Caudate nucleus (tissue), 63 donors: ENCODE measurements at places on chromosomes 6 and 20.

DNA sequence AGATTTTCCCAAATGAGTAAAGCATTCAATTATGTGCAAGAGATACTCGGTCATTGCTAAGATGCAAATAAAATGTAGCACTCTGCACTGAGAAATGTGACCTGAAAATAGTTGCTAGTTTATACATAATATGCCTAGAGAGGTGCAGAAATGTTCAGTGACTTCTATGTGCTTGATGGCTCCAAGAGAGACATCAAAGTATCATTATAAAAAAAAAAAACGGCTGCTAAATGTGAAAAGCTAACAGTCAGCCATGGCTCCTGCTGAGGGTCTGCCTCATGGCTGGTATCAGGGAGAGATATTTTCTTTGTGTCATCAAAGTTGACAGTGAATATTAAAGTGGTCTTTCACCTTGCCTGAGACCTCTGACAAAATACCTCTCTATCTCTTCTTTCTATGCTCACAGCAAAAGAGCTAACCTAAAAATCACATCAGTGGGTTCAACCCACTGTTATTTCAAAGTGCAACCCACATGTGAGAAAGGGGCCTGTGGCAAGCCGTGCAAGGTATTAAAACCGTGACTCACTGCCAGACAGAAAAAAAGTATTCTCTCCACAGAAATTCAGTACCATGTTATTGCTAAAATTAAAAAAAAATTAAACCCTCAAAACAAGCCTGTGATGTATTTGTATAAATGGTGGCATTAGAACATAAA lies 259.0 kb downstream of the HIVEP2 start:
- no peak for DNase-seq

GRCh38 chr6:25351485-25351884 lies 72.3 kb downstream of the CARMIL1 start:
- DNase-seq, result no peak

DNA sequence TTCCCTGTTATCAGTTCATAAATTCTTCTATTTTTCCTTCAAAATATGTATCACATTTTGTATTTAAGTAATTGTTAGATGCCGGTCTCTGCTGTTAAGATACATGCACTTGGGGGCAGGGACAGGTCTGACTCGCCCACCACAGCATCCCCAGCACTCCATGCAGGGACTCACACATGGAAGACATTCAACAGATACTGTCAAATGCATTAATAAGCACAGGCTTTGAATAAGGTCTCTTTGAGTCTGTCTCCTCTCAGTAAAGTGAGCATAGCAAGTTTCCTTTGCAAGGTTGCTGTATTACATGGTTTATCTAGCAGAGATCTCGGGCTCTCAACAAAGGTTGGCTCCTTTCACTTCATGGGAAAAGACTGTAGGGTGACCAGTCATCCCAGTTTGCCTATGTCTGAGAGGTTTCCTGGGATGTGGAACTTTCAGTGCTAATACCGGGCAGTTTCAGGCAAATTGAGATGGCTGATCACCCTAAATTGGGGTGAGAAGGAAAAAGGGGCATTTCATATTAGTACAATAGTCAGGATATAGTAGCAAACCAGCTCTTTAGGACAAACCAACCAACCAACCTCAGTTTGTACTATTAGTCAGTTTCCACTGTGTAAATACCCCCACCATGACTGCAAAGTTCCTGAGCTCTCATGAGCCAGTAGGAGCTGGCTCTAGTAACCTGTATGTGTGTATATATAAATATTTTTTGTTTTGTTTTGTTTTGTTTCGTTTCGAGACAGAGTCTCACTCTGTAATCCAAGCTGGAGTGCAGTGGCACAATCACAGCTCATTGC lies 15.0 kb downstream of the JPH2 start:
- DNase-seq, result no peak

DNA sequence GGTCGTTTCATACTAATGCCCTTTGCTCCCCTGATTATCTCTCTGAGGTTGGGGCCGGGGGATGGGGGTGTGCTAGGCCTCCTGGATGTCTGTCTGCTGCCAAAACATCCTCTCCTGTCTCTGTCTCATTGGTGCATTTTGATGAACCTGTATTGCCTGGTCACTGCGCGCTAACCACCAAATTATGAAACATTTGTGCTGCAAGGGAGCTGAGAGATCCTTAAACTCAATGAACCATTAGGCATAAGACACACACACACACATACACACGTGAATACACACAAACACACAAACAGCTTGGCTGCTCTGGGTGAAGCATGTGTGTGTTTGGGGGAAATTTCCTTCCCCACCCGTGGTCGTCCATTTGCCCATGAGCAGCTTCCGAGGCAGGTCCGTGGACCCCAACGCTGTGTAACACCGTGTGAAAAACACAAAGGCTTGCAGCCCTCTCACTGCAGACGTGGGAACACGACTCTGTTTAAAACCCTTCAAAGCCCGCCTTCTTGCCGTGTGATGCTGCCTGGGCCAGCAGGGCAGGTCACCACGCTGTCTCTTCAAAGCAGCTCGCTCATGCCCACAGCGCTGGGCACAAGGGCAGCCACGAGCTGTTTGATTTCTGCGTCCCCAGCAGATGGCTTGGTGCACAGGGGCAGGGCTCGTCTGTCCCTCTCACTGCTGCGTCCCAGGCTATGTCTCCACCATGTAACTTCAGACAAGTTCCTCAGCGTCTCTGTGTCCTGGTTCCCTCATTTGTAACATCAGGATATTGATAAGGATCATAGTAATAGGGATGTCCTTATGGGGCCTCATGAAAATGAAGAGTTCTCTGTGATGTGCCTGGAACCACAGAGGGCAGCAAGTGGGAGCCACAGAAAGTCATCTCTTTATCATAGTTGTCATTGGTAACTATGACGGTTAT lies 96.8 kb downstream of the CDH26 start:
- DNase-seq, result no peak

- no peak for DNase-seq
These were observed 160.8 kb downstream of the UBE3D start for GRCh38 chr6:82904860-82905259.

GRCh38 chr20:3749689-3750531 lies 17.4 kb downstream of the HSPA12B start:
- DNase-seq, result no peak

DNA sequence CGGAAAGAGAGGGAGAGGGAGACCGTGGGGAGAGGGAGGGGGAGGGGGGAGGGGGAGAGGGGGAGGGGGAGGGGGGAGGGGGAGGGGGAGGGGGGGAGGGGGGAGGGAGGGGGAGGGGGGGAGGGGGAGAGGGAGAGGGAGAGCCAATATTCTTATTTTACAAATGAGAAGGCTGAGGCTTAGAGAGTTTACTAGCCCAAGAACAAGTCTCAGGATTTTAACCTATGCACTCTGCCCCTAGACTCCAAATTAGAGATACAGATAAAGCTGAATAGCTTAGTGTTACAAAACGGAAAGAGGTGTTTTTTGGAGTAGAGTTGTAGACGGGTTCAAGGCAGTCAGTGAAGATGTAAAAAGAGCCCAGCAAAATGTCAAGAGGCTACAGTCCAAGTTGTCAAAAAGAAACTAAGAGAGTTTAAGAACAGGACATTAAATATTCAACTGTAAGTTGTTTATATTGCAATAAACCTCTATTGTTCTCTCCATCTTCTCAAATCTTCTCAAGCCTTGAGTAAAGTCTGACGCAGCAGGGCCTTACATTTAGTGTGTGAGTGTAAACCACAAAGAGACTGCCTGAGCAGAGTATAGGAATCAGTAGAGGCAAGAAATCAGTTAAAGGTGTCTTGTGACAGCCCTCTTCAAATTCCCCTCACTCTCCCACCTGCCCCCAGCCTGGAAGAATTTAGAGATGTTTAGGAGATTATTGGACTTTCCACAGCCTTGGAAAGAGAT lies 34.9 kb upstream of the AKIRIN2 start:
- DNase-seq, result no peak

DNA sequence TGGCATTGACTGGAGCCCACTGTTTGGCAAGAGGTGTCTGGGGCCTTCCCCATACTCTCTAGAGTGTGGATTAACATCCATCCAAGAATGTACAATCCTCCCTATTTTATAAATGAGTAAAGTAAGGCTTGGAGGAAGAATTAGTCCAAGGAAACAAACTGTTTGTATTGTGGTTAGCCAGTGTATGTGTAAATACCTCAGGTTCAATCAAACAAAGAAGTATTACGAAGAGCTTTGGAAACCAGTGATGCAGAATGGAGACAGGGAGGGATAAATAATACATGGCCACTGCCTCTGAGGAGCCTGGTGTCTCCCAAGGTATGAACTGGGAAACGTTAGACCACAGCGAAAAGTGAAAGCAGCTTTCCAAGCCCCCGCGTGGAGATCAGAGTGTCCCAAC lies 226.6 kb upstream of the RIN2 start:
- no peak for DNase-seq

DNA sequence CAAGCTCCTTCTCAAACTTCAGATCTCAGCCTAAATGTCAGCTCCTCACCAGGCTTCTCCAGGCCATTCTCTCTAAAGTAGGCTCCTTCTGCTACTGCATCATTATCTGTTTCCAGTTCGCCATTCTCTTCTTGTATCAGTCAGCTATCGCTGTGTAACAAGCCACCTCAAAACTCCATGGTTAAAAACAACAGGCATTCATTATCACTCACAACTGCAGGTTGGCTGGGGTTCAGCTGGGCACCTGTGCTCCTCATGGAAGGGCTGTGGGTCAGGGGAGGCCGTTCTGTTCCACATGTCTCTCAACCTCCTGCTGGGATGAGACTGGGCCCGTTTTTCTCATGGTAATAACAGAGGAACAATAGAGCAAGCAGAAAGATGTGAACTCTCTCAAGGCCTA lies 28.7 kb downstream of the PRND start:
- DNase-seq, result no peak

DNA sequence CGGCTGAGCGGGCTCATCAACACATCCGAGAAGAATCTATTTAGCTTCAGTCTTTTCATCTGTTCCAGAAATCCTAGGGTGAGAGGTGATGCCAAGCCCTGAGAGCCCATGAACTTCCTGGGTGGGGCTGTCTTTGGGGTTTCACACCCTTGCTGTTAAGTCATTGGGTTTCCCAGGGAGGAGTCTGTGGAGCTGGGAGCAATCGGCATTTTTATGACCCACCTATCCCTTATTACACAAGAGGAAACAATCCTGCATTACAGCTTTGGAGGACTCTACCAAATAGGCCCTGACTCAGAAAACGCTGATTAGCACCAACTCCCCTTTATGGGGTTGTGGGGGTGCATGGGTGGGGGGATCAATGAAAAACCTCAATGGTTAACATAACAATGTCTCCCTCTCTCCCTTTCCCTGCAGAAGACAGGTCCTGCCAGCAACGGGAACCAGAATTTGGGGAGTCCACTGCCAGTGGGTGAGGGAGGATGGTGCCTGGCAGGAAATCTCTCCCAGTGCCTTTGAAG lies 46.3 kb downstream of the EZR start:
- no peak for DNase-seq
